CD4-positive, alpha-beta T cell treated with Interferon alpha-2 for 1 hour (primary cell): ENCODE measurements at places on chromosomes 2 and 18.

GRCh38 chr18:58527952-58528287 is 101.0 kb downstream of the ALPK2 start:
- no peak for DNase-seq

GRCh38 chr2:236847538-236848263 is 238.0 kb upstream of the COPS8 start:
- no peak for DNase-seq

- DNase-seq: no peak
These were observed 406.3 kb downstream of the CDH7 start for GRCh38 chr18:66156946-66157687.

DNA sequence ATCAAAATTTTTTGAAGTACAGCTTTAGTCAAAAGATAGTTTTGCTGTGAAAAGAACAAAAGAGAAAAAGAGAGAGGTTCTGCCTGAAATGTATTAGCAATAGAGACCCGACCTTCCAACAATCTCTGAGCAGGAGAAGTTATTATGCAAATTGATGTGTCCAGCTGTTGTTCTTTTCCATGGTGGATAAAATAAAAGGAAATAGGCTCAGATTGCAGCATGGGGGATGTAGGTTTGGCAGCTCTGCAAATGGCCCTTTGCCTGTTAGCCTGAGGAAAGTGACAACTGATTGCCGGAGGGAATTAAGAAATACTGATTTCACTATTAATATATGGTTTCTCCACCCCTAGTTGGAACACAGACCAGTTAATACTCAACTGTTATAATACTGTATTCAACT is 1283.2 kb upstream of the NXPH2 start:
- no peak for DNase-seq

DNA sequence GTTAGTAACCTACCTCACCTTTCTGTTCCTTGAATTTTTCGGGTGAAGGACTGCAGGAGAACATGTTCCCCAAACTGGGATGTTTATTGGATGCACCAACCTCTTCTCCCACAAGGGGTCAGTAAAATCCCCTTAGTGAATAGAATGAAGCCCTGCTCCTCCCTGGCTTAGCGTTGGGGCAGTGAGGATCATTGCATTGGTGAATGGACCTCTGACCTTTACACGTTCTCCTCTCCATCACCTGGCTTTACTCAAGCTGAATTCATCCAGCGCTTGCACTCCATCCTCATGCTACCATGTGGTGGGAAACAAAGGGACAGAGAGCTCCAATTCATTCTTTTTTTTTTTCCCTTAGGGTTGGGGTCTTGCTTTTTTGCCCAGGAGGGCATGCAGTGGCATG is 157.2 kb downstream of the MIB1 start:
- DNase-seq: peak; percentile 17

GRCh38 chr18:3790703-3791102 is 340.7 kb downstream of the TGIF1 start:
- no peak for DNase-seq

GRCh38 chr2:203438528-203438927 is 96.6 kb downstream of the RAPH1 start:
- DNase-seq: no peak

GRCh38 chr2:47134386-47135090 is 20.6 kb downstream of the STPG4 start:
- DNase-seq: no peak

DNA sequence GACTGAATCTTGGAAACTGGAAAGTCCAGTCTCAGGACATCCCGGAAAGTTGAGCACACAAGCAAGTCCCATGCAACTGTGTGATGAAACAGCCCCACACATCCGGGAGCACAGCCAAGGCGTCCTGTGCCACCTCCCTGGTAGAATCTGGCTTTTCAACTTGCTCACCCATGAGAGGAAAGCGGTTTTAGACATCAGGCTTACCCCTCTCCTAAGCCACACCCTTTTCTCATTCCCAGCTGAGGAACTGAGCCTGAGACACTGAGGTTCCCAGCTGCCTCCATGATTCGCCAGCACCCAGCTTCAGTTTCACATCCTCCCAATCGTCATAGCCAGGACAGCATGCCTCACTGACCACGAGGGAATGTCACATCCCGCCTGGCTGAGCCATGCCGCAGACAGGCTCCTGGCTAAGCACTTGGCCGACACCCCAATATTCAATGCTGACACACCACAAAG is 60.3 kb downstream of the STEAP3 start:
- DNase-seq: peak; percentile 1

DNA sequence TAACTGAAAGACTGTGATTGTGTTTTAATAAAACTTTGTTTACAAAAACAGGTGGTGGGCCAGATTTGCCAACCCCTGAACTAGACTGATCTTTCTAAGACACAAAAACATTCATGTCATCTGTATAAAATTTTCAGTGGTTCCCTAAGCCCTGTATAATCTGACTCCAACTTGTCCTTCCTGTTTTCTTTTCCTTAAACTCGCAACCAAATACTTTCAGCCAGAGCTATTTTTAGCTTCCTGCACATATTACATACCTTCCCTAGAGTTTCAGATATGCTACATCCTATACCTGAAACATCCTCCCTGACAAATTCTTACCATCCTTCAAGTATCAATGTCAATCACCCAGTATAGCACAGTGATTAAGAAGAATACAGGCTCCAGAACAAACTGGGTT is 4.8 kb downstream of the GCFC2 start:
- DNase-seq: no peak

DNA sequence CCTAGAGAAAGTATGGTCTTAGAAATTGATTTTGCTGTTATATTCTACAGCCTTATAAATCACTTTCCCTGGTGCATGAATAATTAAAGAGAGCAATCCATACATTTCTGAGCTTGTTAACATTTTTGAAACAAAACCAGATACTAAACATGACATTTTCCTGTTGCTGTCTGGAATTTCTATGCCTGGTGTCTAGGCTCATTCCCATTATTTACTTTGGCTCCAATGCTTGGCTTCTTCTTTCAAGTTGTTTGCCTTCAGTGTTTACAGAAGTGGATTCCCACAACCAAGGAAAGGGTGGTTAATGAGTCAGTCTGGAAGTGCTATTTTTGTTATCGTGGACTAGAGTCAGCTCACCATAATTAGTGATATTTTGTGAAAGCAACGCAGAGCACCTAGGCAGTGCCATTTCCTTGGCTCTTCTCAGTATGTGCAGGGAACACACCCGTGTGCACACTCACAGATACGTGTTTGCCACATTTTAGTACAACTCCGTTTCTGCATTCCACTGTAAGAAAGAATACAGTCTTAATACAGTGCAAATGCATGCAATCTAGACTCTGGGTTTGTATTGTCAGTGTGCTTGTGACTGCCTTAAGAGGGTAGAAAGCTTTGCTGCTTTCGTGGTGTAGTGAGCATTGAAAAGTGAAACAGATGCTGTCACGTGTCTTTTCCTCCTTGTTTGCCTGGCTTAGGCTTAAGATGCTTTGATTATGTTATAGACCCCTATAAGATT is 185.0 kb upstream of the RASGRP3 start:
- no peak for DNase-seq

DNA sequence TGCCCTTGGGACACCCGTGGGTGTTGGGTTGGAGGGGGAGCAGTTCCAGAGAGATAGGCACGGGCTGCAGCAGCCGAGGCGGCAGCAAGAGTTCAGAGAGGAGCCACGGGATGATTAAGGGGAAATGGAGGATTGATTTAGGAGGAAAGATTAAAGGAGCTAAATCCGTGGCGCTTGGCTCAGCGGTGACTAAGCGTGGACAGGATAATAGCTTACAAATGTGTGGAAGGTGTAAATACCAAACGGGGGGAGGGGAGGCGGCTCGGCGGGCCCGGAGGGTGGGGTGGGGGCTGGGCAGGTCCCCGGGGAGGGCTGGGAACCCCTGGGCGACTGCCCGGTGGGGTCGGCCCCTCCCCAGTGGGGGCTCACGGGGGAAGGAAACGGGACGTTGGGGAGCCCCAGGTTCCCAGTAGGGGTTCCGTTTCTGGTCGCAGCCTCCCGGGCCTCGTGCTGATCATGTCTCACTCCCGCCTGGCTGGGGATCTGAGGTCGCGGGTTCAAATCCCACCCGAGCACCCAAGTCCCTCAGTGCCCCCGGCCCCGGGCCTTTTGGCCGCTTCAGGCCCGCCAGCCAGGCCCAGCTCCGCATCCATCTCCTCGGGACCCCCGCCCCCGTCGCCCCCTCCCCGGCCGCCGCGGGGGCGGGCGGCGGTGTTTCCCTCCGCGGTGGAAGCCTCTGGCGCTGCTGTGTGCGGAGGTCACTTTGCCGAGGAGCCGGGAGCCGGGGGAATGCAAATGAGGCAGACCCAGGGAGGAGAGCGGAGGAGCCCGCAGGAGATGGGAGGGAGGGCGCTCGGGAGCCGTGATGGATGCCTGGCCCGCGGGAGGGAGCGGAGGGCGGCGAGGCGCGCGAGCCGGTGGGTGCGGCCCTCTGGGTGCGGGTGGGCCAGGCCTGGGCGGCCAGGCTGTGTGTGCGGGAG is 8.1 kb downstream of the ASIC4 start:
- DNase-seq: no peak

GRCh38 chr2:24937236-24937635 is 17.2 kb upstream of the ADCY3 start:
- DNase-seq: no peak

GRCh38 chr2:1563084-1563857 is 150.0 kb downstream of the TPO start:
- DNase-seq: no peak

- no peak for DNase-seq
These were observed 238.5 kb downstream of the DYSF start for GRCh38 chr2:71691747-71692441.

- no peak for DNase-seq
These were observed 160 bp downstream of the SPTBN1 start for GRCh38 chr2:54456362-54456611.

DNA sequence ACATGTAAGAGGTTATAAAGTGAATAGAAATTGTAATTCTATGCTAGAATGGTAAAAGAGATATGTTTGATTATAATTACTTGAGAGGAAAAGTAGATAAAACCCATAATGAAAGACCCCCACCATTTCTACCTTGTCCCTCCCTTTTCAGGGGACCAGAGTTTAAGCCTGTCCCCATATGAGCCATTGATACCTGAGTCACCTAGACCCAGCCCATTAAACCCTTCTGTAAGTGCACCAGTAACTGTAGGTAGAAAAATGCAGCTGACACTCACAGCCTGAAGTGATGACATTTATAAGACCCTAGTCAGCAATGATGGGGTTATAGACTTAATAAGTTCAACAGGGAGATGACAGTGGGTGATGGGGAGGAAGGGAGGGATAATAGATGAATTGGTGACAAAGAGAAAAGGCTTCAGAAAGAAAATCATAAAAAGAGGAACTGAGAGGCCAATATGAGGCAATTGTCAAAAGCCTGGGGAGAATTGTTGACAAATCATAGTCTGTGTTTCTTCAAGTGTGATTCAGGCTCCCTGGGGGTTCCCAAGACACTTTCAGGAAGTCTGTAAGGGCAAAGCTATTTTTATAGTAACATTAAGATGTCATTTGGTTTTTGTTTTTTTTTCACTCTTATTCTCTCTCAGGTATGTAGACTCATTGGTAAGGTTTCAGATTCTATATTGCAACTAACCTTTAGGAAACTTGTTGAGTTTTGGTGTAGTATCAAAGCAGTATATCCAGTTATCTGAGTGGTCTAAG is 544.2 kb downstream of the SATB2 start:
- no peak for DNase-seq

- DNase-seq: no peak
These were observed 155.8 kb downstream of the PTPRM start for GRCh38 chr18:7722955-7723354.

DNA sequence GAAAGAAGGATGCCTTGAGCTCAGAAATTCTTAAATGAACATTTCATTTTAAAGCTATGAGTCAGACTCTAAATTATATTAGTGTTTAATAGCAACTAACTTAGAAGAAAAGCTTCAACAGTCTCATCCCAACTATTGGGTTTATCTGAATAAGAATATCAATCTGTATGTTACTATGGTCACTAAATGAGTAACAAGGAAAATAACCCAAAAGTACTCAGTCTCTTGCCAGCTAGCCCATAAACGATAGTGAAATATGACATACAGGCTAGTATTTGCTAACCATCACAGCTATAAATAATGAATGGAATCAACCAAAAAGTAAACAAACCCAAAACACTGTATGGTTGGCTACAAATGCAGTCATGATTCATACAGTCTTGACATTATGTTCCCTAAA is 174.9 kb downstream of the RAB3GAP1 start:
- DNase-seq: no peak

GRCh38 chr2:236208019-236208926 is 40.1 kb upstream of the GBX2 start:
- no peak for DNase-seq

DNA sequence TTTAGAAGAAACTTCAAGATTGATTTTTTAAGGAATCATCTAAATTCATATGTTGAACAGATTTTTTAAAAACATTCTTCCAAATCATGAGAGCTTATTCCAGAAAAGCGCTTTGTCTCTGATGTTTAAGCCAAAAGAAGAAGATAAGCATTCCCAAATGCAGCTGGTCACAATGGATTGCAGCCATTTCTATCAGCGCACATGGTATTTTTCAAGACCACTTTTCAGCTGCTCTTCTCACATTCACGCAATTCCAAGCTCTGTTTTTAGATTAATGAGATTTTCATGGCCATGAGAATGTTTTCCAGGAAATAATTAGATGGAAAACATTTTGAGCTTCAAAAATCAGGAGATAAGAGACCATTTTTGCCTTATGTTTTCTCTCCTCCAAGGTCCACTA is 8.7 kb downstream of the OSBPL1A start:
- no peak for DNase-seq

DNA sequence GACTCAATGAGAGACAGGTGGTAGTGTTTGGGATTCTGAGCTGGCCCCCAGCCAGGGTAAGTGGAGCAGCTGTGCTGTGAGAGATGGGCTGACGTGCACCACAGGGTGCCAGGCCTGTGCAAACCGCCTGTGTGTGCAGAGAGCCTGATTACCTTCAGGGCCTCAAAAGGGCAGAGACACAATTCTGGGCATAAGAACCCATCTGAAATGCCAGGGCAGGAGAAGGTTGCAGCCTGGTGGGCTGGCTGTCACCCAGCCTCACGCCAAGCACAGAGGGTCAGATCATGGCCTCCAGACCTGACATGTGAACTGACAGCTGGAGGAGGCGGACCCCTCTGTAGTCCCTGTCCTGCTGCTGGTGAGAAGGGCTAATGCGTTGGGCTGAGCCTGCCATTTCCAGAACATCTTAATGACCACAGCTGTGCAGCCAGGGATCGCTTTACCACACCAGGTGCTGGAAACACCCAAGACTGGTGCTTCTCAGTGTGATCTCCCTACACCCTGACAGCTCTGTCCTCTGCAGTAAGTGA is 100.9 kb downstream of the ARL4C start:
- no peak for DNase-seq

- no peak for DNase-seq
These were observed 301.5 kb upstream of the MGAT5 start for GRCh38 chr2:133952420-133952819.

GRCh38 chr18:13070460-13070859 is 79.3 kb downstream of the CEP192 start:
- no peak for DNase-seq

- no peak for DNase-seq
These were observed 1.3 kb upstream of the YWHAQ start for GRCh38 chr2:9631878-9632700.

DNA sequence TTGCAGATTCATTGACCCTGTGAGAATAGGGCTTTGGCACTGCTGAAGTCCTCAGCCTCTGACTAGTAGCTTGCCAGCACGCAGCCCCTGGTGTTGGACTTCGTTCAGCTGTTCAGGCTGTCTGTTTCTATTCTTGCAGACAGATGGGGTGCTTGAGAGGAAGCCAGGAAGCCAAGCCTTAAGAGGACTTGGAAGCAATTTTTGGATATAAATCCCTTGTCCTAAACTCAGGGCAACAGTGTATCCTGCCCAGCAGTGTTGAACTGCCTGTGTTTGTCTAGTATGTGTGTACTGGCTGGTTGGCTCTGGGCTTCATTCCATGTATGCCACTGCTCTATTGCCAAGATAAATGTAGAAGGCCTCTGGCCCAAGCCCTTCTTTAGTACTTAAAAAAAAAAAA is 108.6 kb downstream of the COMMD1 start:
- DNase-seq: no peak
